ENCODE measurements at places on chromosomes 1 and 21. TPM values are rescaled to one million over a fixed set of nuclear protein-coding genes. Genes with fewer than 3 reads are reported as not detected.

TINAGL1 gene
- 0.69 TPM for total RNA-seq

LHX4 gene
- total RNA-seq: 0.80 TPM

CHODL gene
- total RNA-seq: not detected

GPA33 gene
- total RNA-seq: not detected

C1QA gene
- total RNA-seq: not detected

TNFSF4 gene
- not detected for total RNA-seq

ZSWIM5 gene
- 0.81 TPM for total RNA-seq

DIP2A gene
- total RNA-seq: 10.4 TPM

GJA5 gene
- not detected for total RNA-seq

RNF186 gene
- total RNA-seq: not detected

SETSIP gene
- total RNA-seq: not detected

WNT3A gene
- not detected for total RNA-seq

CCDC181 gene
- total RNA-seq: 0.07 TPM

WNT4 gene
- total RNA-seq: 0.67 TPM

SH2D1B gene
- 0.12 TPM for total RNA-seq

CHD1L gene
- total RNA-seq: 32.9 TPM

CD1B gene
- not detected for total RNA-seq

ADORA1 gene
- 0.73 TPM for total RNA-seq
